ENCODE measurements at places on chromosomes 5 and 9. TPM values are rescaled to one million over a fixed set of nuclear protein-coding genes. Genes with fewer than 3 reads are reported as not detected.

The CCNJL gene
- 10.9 TPM for polyA plus RNA-seq

The TICAM2 gene
- polyA plus RNA-seq, result 5.6 TPM

The ADAMTSL2 gene
- polyA plus RNA-seq, result 11.0 TPM

The PCDHGC5 gene
- 1.3 TPM for polyA plus RNA-seq

The KIF20A gene
- polyA plus RNA-seq, result 33.7 TPM

The FASTKD3 gene
- polyA plus RNA-seq, result 26.8 TPM

The DDX4 gene
- polyA plus RNA-seq, result not detected

The INSL4 gene
- polyA plus RNA-seq, result not detected

The FAXDC2 gene
- polyA plus RNA-seq, result 35.3 TPM

The PCDHGB5 gene
- 7.9 TPM for polyA plus RNA-seq

The FOXD4L5 gene
- polyA plus RNA-seq, result 0.40 TPM

The PCDHB2 gene
- 5.9 TPM for polyA plus RNA-seq

The RABEPK gene
- 28.4 TPM for polyA plus RNA-seq

The ALDOB gene
- polyA plus RNA-seq, result 2.4 TPM

The COL15A1 gene
- polyA plus RNA-seq, result 2.4 TPM

The CA9 gene
- polyA plus RNA-seq, result 1.8 TPM

The CREBRF gene
- 21.7 TPM for polyA plus RNA-seq

The PCDHA12 gene
- 0.04 TPM for polyA plus RNA-seq

The AK8 gene
- polyA plus RNA-seq, result 3.2 TPM

The AGXT2 gene
- 0.18 TPM for polyA plus RNA-seq

The SYK gene
- 19.2 TPM for polyA plus RNA-seq

The DAB2IP gene
- 36.0 TPM for polyA plus RNA-seq

Measured in left lung (tissue), 14 donors.